ENCODE measurements at places on chromosomes 5 and 9.

DNA sequence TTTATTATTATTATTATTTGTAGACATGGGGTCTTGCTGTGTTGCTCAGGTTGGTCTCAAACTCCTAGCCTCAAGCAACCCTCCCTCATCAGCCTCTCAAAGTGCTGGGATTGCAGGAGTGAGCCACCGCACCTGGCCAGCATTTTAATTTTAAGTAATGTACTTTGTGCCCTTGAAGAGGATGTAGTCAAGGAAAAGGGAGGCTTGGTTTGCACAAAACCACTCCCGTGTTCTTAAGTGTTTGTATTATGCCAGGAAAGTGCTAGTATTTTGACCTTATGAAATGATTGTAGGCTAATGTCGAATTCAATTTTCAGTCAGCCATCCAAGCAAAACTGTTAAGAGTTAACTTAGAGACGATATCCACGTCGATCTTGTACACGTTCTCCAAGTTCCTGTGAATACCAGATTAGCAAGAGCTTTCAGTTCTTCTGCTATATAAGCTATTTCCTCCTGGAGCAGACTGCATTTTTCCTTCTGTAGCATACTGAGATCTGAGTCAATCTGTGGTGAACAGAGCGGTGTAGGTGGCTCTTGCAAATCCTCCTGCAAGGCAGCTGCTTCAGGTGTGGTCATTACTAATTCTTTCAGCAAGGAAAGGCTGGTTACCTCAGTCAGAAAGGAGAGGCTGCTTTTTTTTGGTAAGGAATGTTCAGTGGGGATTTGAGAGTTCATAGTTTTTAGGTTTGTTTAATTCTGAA, 23.7 kb downstream of the CCDC171 start:
- no peak for DNase-seq

DNA sequence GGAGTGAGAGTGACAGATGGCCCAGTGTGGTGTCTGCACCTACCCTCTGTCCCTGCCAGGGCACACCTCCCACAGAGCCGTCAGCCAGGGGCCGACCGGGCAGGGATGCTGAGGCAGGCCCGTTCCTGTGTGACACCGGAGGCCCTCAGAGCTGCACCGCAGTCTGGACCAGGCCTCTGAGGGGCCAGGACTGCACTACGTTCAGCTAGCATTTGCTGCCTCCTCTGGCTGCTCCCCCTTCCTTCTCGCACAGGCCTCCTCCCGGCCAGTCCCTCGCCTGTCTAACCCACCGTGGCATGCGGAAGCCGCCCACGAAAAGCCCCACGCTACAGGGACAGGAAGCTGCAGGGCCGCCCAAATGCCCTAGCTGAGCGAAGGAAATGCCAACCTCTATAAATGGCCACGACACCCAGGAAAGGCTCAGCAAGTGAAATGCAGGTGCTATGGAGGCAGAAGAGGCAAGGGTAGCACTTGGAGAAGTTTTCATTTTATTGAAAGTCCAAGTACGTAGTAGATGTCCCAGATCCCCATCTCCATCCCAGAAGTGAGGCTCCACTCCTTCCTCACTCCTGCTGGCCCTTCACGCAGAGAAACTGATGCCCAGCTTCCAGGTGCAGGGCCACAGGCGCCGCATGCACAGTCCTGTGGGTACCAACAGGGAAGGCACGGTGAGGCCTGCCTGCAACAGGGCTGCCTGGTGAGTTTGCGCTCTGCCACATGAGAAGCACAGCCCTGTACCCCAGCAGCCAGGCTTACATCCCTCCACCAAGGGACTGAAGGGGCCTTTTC, 38.7 kb downstream of the MAPK9 start:
- no peak for DNase-seq

- DNase-seq: no peak
Measured at GRCh38 chr9:100725371-100725770, 147.5 kb downstream of the CAVIN4 start.

DNA sequence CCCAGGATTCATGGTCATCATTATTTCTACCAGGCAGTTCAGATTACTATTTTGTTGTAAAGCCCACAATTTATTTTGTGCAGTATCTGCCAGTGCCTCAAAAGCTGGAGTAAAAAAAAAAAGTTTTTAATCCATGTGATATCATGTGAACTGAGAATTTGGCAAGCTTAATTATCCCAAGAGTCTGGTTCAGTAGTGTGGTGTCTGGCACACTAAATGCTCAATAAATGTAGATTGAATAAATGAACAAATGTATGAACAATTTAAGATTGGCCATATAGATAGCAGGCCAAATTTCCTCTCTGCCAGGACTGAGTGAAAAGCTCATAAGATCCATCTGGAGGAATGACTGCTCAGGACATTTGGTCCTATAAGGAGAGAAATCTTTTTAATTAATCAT, 533.0 kb downstream of the TLE1 start:
- no peak for DNase-seq

DNA sequence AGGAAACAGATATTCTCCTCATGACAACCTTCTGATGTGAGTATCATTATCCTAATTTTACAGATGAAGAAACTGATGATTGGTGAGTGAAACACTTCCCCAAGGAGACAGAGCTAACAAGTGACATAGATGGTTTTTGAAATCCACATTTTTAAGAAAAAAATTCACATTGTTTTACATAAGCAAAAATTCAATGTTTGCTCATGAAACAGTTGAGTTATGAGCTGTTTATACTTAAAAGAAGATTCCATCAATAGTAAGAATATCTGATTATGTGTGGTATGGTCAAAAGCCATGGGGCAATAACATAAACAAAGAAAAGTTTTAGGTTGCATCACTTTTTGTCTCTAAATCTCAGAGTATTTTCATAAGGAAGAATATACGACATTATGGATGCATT, 167.9 kb upstream of the PAPPA start:
- no peak for DNase-seq

- no peak for DNase-seq
Measured at GRCh38 chr9:19770973-19771372, 17.9 kb downstream of the SLC24A2 start.
